ENCODE measurements at places on chromosomes 13 and 19.

GRCh38 chr13:23674795-23675640, 104.8 kb downstream of the TNFRSF19 start:
- no peak for DNase-seq

DNA sequence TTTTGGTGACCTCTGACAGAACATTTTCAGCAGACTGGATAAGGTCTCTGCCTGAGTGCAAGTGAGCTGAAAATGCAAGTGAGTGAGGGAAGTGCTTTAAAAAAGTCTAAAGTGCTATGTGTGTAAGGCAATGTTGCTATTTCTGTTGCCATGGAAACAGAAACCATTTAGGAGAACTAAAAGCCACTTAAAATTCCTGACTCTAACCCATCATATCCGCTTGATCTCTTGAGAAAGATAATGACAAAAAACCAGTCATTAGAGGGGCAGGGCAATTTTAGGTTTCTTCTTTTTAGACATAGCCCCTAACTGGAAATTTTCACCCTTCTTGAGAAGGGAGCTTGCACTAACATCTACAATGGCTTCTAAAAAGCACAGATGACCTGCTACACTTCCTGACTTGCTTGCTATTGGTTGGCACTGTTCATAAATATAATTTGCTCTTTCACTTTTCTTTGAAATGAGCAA, at the start of gene CYSLTR2:
CYSLTR2 (plus strand) TSS at position 458 of the 468 bp plus-strand sequence. CDS start 52,889 bp downstream, outside the sequence.
- DNase-seq, result no peak

DNA sequence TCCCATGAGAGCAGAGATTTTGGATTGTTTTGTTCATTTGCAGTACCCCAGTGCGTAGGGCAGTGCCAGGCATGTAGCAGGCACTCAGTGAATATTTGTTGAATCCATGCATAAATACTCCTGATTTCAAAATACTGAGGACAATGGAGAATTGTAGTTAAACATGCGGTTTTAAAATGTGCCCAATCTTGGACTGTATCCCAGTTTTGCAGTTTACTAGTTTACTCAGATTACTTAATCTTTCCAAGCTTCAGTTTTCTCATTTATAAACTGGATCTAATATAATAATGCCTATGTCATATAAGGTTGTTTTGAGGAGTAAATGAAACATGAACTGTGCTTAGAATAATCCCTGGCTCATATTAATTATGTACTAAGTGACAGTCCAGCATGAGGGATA, 39.0 kb downstream of the RCBTB2 start:
- no peak for DNase-seq

- no peak for DNase-seq
Measured at GRCh38 chr19:58570770-58571574, 2.2 kb downstream of the MZF1 start.

DNA sequence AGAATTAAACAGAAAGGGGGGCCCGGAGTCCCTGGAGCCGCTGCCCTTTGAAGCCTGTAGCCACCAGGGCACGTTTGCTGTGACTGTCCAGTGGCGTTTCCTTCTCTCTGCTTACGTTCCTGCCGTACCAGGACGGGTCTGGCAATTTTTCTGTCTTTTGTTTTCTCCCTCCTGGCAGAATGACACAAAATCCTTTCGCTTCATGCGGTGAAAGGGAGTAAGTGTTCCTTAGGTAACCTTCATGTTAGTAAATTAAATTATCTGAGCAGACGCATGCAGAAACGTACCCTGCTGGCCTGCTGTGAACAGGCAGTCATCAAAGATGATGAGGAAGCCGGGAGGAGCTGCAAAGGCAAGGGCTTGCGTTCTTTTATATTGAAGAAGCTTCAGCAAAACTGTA, 299.3 kb upstream of the ARGLU1 start:
- DNase-seq, result no peak

GRCh38 chr13:73258406-73258805, 199.6 kb downstream of the KLF5 start:
- no peak for DNase-seq
